Gastroesophageal sphincter (tissue), 4 donors: ENCODE measurements at places on chromosomes 16 and 17. TPM values are rescaled to one million over a fixed set of nuclear protein-coding genes. Genes with fewer than 3 reads are reported as not detected.
A peak's percentile ranks its signal among the peaks of the same experiment; 100 is the strongest.

DNA sequence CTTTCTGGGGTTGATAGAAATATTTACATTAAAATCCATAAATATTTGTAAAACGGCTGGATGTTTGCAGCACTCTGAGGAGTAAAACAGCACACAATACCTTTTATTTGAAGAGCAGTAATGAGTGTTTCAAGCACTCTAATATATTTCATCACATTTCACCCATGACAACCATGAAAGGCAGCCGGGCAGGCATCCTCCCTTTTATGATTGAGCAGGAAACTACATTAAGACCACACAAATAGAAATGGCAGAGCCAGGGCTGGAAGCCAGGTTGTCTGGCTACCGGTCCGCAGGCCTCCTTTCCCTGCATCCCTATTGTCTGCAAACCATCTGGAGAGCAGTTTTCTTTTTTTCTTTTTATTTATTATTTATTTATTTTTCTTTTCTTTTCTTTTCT, 23.1 kb upstream of the GPRC5C start:
- no peak for ATAC-seq

GRCh38 chr17:57256708-57257112, 387 bp downstream of the MSI2 start:
- peak; percentile 38 for ATAC-seq

GRCh38 chr17:75872434-75873351, 5.7 kb downstream of the TRIM47 start:
- ATAC-seq = peak; percentile 70

GRCh38 chr16:27455700-27456099, 53.7 kb downstream of the IL21R start:
- no peak for ATAC-seq

DNA sequence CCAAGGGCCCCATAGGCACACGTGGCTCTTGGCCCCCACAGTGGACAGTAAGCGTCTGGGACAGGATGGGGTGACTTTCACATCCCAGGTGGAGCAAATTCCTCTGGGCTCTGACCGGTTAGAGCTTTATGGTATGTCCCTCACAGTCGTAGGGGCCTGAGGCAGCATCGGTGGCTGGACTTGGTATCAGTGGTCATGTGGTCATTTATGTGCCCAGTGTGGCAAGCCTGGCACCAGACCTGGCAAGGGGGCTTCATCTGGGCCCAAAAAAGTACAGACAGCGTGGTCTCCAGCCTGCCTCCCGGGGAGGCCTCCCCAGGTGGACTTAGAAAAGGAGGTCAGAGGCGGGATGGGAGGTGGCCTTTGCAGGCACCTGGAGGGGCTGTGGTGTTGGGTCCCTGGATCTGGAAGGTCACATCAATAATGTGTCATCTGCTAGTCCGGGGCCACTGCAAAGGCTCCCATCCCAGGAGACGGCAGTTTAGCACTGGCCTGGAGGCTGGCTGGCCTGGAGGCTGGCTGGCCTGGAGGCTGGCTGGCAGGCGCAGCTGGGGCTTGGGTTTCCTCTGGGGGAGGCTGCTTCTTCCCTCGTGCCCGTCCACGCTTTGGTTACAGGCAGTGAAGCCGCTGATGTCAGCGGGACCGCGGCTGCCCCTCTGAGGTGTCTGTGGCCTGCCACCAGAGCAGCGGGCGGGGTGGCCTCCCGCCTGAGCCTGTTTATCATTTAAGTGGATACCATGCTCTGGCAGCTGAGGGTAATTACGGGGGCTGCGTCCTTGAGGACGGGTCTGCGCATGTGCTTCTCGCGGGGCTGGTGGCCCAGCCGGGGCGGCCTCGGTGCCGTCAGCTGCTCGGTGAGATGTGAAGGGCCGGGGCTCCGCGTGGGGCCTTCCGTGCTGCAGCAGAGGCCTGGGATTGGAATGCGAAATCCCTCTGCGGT, 20.7 kb upstream of the CBX4 start:
- ATAC-seq = no peak

- ATAC-seq = no peak
These were observed 3.5 kb downstream of the GDE1 start for GRCh38 chr16:19518388-19518787.

DNA sequence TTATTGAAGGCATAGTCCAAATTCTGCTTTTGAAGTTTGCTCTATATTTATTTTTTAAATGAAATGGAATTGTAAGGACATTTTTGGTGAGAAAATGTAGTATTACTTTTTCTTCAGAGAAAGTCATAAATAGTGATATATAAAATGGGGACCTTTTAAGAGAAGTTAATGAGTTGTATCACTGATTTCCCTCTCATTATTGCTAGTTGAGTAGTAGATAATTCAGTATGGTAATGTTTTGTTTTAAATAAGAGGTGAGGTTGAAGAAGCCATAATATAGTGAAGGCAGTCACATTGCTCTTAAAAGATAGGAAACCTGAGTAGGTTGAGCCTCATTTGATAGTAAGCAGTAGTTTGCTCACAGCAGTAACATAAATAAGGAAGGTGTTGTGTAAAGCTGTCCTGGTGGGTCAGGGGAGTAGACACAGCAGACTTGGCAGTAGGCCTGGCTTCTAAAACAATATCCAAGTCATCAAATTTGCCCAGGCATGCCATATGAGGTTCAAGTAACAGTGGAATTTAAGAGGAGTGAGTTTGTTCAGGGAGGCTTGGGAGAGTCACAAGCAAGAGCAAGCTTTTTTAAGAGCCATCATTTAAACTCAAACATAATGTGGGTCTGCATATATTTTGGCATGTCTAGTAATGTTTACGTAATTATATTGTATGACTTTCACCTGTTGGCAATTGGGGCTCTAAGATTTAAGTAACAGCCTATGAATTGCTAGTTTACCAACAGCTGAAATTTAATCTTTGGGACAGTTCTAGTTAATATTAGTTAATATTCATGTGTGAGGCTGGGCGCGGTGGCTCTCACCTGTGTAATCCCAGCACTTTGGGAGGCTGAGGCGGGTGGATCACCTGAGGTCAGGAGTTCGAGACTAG, 6.5 kb downstream of the NFATC3 start:
- no peak for ATAC-seq

The PRSS22 gene
- 2.7 TPM for total RNA-seq
